ENCODE measurements at places on chromosomes 7 and 10.

DNA sequence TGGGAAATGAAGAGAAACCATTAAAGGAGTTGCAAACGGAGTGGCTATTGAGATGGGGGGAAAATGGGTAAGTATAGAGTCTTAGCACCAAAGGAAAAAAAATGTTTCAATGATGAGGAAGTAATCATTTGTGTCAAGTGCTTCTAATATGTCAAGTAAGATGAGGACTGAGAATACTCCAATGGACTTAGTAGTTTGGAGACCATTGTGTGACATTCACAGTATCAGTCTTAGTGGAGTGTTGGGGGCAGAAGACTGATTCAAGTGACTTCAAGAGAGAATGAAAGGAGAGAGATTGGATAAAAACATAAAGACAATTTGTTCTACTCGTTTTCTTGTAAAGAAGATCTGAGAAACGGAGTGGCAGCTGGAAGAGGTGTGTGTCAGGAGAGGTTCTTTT is 88.6 kb upstream of the ARID5B start:
- DNase-seq, result no peak

GRCh38 chr7:98733036-98733435 is 116.0 kb downstream of the NPTX2 start:
- DNase-seq, result no peak

GRCh38 chr7:7159063-7159658 is 23.2 kb upstream of the C1GALT1 start:
- DNase-seq, result no peak

DNA sequence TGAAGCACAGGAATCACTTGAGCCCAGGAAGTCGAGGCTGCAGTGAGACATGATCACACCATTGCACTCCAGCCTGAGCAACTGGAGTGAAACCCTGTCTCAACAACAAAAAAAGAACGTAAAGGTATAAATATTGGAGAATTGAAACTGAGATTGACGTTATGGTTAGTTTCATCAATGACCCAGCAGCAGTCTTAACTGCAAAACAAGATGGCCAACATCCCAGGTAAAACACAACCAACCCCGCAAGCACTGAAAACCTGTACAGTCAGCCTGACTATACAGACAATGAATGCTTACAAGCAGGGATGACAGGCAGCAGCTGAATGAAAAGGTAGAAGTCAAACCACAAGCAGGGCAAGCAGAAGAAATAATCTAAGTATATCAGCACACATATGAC is 34.7 kb downstream of the WAPL start:
- DNase-seq, result no peak

DNA sequence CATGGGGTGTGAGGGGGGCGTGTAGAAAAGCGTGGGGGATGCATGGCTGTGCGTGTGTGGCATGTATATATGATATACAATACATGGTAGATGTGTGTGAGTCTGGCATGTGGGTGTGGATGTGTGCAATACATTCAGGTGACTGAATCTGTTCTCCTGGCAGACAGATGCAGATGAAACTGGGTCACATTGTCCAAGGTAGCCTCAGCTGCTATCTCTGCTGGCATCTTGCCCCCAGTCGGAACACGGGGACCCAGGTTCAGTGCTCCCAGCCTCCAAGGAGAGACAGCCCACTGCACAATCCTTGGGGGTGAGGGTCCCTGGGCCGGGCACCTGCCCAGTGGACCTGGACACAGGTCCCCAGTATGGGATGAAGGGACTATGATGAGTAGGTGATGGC is 12.4 kb upstream of the SRRM3 start:
- no peak for DNase-seq

DNA sequence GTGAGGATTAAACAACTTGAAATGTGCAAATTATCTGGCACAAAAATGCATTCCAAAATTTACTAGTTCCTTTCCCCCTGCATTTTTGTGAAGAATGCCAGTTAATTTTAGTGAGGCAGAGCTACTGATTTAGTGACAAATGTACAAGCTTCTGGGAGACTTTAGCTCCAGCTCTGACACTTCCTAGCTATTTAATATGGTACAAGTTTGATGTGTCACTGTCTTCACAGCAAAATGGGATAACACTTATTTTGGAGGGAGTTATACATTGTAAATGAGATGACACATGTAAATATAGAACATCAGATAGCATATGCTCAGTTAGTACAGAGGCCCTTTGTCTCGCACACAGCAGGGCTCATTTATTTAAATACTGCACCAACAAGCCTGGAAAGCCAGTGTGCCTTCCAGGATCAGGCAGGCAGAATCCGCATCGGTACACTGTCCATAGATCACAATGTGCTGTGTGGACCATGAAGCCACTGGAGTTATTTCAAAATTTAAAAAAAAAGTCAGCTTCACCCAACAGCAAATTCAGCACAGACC is 48.7 kb downstream of the ELMO1 start:
- no peak for DNase-seq

GRCh38 chr10:129678186-129678585 is 211.1 kb downstream of the MGMT start:
- no peak for DNase-seq

- DNase-seq, result no peak
Measured at GRCh38 chr7:73921623-73922528, 60.9 kb downstream of the TMEM270 start.

- DNase-seq, result no peak
Measured at GRCh38 chr10:1674501-1674900, 62.8 kb downstream of the ADARB2 start.

GRCh38 chr7:156543699-156544598 is 96.6 kb upstream of the RNF32 start:
- DNase-seq, result no peak

GRCh38 chr7:30933124-30933974 is 21.7 kb downstream of the AQP1 start:
- no peak for DNase-seq

DNA sequence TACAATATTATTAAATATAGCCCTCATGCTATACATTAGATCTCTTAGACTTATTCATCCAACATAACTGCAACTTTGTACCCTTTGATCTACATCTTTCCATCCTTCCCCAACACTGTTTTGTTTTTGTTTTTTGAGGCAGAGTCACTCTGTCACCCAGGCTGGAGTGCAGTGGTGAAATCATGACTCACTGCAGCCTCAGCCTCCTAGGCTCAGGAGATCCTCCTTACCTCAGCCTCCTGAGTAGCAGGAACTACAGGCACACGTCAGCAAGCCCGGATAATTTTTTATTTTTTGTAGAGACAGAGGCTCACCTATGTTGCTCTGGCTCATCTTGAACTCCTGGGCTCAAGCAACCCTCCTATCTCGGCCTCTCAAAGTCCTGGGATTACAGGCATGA is 53.3 kb downstream of the NT5C2 start:
- DNase-seq, result no peak

DNA sequence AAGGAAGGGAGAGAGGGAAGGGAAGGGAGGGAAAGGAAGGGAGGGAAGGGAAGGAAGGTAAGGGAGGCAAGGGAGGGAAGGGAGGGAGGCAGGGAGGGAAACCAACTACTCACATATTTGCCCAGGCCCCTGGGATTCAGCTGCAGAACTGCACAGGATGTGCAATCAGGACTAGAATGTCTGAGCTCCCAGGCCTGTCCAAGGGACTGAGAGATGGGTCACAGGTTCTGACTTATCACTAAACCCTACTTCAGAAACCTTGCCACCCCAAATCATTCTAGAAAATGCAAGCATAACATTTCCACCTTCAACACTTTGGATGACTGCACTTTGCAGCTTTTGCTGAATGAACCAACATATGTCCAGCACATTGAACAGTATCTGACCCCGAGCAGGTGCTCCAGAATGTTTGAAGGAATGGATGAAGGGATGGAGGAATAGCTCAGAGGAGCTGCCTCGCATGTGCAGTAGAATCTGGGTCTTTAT is 245.3 kb downstream of the KCNMA1 start:
- no peak for DNase-seq

DNA sequence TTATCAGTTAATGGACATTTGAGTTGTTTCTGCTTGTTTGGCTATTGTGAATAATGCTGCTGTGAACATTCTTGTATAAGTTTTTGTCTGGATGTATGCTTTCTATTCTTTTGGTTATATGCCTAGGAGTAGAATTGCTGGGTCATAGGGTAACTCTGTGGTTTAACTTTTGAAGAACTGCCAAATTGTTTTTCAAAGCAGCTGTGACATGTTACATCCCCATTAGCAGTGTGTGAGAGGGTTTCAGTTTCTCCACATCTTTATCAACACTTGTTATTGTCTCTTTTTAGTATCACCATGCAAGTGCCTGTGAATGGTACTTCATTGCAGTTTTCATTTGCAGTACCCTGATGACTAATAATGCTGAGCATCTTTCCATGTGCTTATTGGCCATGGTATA is 2.1 kb upstream of the NDUFB8 start:
- DNase-seq, result no peak

DNA sequence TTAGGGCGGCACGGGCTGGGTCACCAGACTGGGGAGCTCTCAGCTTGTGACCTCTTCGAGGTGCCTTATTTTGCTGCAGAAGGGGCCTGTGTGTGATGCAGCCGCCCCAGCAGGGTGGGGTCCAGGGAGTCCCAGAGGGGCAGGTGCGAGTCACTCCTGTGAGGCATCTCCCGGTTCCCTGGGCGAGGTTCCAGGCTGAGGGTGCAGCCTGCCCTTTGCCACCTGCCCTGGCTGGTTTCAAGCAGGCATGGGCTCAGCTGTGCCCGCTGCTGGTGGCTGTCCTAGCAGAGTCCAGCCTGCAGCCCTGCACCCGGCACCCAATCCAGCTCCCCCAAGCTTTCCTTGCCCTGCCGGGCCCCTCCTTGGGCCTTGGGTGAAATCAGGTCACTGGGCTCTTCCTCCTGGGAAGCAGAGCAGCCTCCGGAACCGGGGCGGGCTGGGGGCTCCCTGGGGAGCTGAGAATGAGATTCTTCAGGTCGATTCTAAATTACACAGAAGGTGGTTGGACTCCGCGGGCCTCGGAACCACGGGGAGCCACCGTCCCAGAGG is 64.8 kb downstream of the PWWP2B start:
- DNase-seq, result no peak

- DNase-seq, result no peak
Measured at GRCh38 chr7:91835091-91835825, 45.2 kb downstream of the MTERF1 start.

DNA sequence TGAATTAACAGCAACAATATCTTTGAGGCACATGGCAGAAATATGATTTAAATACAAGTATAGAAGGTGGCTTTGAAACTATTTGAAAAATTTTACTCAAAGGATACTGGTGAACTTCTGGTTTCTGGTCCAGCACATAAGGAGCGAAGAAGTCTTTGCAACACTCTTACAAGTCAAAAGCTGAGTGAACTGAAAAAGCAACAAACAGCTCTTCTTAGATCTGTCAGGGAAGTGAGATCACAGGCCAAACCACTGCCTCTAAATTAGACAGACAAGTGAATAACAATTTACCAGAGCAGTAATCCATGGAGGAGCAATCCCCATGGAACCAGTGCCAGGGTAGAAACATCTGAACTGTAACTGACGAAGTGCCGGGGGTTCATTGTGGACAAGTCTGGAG is 9.6 kb upstream of the VWC2 start:
- no peak for DNase-seq

- DNase-seq, result no peak
Measured at GRCh38 chr10:22679608-22680007, 34.8 kb downstream of the PIP4K2A start.

All from stimulated activated CD8-positive, alpha-beta memory T cell treated with anti-CD3 and anti-CD28 coated beads, Interleukin-7, amount 100 ng/mL, for 1 hour (primary cell).